ENCODE measurements at places on chromosomes 7 and 10.
A peak's percentile ranks its signal among the peaks of the same experiment; 100 is the strongest.

- DNase-seq, result no peak
Measured at GRCh38 chr7:400901-401485, 111.0 kb downstream of the FOXL3 start.

DNA sequence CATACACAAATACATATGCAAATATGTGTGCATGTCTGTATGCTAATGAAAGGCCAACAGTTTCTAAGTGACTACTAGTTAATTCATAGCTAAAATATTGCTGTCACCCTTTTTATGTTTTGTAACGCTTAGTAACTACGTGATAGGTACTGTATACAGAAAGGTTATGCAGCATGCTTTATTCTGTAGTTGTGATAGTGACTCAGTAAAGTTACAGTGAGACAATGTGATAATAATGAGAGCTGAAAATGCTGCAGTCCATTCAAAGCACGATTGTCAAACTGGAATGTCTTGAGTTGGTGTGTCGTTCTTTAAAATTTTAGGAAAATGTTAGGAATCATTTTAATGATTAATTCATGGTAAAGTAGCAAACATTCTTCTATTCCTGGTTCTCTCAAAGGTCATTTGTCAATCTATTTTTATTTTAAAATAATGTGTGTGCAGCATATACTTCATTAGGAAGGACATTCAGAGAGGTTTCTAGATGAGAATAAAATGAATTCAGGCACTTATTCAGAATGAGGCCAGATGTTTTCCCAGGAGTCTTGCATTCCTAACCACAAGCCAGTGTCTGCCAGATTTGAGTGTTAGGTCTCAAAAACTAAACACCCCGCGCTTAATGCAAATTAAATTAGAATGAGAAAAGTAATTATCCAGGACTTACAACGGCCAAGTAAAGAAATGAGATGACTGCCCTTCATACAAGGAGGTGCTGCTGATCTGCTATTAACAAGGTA, 408.8 kb upstream of the FZD8 start:
- DNase-seq, result no peak

- no peak for DNase-seq
Measured at GRCh38 chr10:112559349-112559748, 112.3 kb downstream of the VTI1A start.

DNA sequence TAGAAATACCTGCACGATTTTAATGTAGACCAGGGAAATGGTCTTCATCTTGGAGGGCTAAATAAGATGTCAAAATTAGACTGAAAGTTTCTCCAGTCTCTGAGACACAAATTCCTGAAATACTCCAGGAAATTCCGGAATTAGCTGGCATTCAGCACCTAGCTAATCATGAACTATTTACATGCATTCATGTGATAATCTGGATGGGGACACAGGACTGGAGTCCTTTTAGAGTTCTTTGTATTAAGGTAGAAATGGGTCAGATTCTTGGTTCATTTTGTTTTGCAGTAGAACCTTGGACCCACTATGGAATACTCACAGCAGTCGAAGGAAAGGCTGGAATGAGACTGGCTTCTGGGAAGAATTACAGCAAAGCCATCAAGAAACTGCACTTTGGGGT, 65.3 kb upstream of the MDFIC start:
- DNase-seq, result no peak

DNA sequence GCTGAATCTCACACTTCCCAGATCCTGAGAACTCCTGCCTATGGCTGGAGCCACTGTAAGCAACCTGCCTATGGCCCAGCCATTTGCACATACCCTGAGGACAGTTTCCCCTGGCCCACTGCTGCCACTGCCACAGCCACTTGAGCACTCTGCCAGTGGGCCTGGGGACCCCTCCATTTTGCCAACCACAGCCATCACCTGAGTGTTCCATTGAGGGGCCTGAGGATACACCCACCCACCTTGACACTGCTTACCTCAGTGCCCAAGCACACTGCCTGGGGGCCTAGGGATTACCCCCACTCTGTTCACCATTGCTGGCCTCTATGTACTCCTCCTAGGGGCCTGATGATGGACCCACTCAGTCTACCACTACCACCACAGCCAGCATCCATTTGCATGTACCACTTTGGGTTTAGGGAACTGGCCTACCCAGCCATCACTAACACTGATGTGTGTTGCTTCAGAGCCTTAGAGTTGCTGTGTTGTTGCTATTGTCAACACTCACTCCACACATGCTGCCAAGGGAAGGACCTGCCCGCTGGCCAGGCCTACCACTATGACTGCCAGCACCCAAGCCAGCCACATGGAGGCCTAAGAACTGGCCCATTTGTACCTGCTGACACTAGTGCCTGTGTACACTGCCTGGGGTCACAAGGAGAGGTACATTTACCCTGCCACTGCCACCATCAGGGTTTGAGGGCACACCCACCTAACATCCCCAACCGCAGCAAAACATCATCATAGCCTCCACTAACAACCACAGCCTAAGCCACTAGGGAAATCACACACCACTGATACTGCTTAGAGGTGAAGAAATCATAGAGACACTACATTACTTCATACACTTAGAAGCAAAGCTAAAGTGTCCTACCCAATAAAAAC, 45.9 kb upstream of the ANTXRL start:
- DNase-seq, result no peak

GRCh38 chr10:29555091-29555745, 79.6 kb downstream of the SVIL start:
- no peak for DNase-seq

DNA sequence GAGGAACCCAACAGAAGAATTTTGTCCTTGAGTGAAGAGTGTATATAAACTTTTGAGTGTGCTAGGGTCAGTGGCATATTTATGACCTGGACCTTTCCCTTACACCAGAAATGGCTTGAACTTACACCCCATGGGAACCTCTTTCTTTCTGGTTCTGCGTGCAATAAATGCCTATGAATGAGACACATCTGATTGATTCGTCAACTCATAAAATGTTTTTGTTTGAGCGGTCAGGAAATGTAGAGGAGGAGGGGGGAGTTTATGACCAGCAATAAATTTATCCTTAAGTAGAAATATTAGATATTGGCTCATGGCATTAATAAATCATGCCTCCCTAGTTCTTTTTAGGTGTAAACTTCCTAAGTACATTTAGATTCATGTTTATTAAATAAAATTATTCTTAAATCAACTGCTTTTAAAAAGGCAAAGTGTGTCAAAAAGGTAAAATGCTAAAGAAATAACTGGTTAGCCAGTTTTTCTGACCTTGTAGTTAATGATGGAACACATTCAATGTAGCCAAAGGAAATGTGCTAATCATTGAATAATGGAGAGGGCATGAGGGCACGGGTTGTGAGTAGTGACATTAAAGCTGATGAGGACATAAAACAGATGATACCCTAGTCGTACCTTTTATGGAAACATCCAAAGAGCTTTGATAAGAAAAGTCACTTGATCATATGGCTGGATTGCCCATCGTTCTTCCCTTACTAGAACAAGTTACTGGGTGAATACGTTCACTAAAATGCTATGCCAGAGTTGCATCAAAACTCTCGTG, 13.6 kb upstream of the NUP42 start:
- DNase-seq, result no peak

DNA sequence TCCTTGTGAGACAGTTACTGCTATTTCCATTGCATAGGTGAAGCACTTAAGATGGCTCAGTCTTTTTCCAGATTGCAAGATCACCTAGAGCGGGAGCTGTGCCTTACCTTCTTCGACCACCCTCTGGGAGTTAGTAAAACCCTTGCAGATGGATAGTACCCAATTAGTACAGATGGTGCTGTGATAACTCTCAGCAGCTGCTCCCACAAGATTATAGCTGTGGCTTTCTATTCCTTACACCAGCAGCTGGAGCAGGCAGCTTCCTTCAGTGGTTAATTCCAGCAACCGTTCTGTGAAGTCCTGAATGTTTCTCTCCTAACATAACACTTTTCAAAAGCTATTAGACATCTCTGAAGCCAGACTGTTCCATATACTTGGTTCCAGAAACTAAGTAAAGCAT, 796.8 kb downstream of the XPNPEP1 start:
- DNase-seq, result no peak

DNA sequence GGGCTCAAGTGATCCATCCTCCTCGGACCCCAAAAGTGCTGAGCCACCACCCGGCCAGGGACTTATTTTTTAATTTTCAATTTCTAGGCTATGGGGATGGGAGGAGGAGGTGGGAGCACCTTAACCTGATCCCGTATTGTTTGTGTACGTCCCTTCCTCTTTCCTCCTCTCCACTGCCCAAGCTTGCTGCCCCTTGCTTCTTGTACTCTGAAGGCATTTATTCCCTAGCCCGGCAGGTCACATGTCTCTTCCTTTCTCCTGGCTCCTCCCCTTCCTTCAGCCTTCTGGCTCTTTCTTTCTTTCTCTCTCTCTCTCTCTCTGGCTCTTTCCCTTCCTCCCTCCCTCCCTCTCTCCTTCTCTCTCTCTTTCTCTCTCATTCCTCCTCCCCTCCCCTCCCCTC, 56.0 kb downstream of the COL26A1 start:
- no peak for DNase-seq

GRCh38 chr7:92228100-92228499, 17.6 kb downstream of the KRIT1 start:
- no peak for DNase-seq

DNA sequence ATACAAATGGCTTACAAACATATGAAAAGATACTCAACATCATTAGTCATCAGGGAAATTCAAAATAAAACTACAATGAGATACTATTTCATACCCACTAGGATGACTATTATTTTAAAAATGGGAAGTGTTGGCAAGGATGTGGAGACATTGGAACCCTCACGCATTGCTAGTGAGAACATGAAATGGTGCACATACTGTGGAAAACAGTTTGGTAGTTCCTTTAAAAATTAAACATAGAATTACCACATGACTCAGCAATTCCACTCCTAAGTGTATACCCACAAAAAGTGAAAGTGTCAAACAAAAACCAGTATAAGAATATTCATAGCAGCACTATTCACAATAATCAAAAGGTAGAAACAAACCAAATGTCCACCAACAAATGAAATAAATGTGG, 48.5 kb upstream of the SHTN1 start:
- DNase-seq, result no peak

GRCh38 chr10:109698882-109699664, 224.2 kb downstream of the XPNPEP1 start:
- DNase-seq, result no peak

GRCh38 chr10:103575416-103576075, 82.0 kb downstream of the NEURL1 start:
- DNase-seq, result no peak

DNA sequence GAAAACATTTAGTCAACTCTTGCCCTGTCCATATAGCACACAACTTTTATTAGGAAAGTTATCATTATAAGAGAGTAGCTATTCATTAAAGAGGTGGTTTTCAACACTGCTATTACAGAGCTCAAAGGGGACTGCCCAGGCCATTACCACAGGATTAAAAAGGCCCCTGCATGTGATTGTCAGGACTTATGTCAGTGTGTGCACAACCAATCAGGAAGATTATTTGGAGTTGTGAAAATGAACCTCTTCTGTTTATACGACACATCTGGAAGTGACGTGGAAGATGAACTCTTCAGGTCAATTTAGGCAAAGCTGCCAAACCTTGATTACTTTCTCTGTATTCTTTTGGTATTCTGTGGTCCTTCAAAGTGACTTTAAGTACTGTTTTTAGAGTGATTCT, 14.7 kb downstream of the CCNY start:
- no peak for DNase-seq

DNA sequence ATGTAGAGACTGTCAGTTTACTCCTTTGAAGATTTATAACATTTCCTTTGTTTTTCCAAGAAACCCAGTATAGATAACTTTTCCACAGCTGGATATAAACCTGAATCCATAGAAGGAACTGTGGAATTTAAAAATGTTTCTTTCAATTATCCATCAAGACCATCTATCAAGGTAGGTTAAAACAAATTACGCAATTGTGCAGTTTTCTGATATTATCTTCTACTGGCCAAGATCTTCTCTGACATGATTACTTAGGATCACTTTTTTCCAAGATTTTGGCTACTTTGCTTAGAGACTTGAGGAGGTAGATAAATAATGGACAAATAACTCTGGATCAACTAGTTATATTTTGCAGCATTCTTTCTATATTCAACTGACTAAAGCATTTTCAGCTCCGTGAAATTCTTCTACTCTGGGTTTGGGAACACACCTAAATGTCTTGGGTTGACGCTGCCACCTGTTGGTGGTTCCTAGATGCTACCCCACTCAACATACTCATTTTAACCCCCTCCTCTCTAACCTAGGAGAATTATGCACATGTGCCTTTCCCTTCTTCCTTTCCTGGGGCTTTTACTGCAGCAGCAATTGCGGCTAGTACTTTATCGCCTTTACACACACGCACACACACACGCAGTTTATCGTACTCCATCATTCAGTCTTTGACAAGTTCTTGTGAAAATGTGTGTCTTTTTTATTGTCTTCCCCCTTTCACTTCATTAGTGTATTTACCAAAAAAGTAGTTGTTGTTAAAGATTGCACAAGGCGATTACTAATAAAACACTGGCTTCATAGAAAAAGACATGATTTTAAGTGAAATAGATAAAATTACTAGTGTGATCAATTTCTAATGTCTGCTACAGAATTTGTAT, 32.7 kb downstream of the ABCB5 start:
- peak; percentile 72 for DNase-seq

- peak; percentile 49 for DNase-seq
Measured at GRCh38 chr10:102065561-102066398, 631 bp downstream of the HPS6 start.

DNA sequence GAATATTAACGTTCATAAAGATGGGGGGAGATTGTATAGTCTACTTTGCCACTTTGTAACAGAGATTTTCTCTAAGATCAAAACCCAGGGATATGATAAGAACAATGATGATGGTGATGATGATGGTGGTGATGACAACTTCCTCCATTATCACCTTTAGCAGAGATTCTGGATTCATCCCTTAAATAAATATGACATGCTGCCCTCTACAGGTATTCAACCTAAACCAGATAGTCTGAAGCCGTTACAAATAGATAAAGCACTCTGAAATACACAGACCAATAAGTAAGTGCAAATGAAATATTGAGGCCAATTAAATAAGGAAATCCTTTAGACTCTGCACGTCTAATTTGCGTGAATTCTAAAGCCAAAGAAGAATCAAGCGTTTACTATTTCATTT, 211.5 kb downstream of the CREB5 start:
- DNase-seq, result no peak

GRCh38 chr10:97517778-97518300, 19.1 kb downstream of the UBTD1 start:
- DNase-seq, result no peak

- DNase-seq, result no peak
Measured at GRCh38 chr7:133782470-133782869, 344.7 kb upstream of the LRGUK start.

- DNase-seq, result no peak
Measured at GRCh38 chr10:22453948-22454591, 108.8 kb downstream of the SPAG6 start.

- no peak for DNase-seq
Measured at GRCh38 chr7:125814100-125814499, 884.5 kb upstream of the POT1 start.

DNA sequence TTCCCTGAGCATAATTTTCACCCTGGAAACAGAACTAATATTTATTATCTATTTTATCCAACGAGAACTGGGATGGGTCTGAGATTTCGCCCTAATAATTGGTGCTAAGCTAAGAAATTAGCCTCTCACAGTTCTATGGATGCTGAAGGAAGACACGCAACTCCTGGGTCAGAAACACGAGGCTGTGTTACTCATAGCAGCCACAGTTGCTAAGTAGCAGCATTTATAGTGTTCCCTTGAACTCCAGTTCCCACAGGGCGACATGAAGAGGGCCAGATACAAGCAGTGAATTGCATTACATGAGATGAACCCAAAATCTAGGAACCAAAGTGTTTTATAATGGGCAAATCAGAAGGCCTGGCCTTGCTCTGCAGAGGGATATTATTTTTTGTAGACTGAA, 109.8 kb upstream of the AGR3 start:
- no peak for DNase-seq

GRCh38 chr10:49240946-49241345, 52.8 kb upstream of the TMEM273 start:
- no peak for DNase-seq
